ENCODE measurements at places on chromosomes 4 and X.

GRCh38 chr4:87884976-87885549 lies 52.3 kb downstream of the MEPE start:
- DNase-seq, result no peak

- DNase-seq, result peak; percentile 18
Measured at GRCh38 chr4:144594471-144594986, 51.4 kb upstream of the HHIP start.

DNA sequence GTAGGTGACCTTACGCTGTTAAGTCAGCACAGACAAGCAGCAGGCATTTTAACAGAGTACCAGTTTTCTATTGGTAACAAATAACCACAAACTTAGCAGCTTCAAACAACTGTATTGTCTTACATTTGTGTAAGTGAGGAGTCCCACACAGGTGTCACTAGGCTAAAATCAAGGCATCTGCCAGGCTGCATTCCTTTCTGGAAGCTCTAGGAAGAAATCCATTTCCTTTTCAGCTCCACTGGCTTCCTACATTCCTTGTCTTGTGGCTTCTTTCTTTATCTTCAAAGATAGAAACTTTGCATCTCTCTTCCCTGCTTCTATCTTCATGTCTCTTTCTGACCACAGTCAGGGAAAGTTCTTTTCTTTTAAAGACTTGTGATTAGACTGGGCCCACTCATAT lies 139.9 kb downstream of the TMEM144 start:
- no peak for DNase-seq

- DNase-seq, result no peak
Measured at GRCh38 chr4:169420291-169420690, 149.5 kb upstream of the SH3RF1 start.

DNA sequence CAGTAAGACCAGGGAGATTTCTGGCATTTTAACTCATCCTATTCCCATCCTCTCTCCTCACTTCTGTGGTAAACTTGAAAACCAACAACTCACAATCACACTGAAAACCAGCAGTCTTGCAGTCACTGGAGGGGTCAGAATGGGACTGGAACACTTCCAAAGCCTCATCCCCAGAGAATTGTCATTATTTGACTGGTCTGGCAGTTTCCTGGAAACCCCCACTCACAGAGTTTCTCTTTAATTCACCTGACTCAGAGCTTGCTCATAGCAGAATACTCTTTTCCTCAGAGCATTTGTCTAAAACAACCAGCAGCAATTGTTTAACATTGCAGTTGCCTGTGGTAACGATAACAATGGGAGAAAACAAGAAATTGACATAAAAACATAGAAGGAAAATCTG lies 7.3 kb upstream of the RAB9B start:
- DNase-seq, result no peak

DNA sequence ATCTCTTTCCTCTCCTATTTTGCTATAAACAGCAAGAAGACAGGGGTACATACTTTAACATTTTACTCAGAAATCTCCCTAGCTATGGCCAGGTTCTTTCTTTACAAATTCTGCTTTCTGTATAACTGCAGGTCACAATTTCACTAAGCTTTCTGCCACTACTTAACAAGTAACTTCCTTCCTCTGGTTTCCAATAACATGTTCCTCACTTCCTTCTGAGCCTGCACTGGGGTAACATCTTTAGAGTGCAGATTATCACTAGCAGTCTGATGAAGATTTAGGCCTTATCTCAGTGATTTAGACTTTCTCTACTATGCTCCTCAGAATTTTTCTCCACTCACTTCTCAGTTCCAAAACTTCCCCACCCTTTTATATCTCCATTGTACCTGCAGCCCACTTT lies 1930.5 kb upstream of the AGA start:
- DNase-seq, result no peak

GRCh38 chr4:1351854-1352566 lies 5.0 kb downstream of the UVSSA start:
- DNase-seq, result peak; percentile 65

DNA sequence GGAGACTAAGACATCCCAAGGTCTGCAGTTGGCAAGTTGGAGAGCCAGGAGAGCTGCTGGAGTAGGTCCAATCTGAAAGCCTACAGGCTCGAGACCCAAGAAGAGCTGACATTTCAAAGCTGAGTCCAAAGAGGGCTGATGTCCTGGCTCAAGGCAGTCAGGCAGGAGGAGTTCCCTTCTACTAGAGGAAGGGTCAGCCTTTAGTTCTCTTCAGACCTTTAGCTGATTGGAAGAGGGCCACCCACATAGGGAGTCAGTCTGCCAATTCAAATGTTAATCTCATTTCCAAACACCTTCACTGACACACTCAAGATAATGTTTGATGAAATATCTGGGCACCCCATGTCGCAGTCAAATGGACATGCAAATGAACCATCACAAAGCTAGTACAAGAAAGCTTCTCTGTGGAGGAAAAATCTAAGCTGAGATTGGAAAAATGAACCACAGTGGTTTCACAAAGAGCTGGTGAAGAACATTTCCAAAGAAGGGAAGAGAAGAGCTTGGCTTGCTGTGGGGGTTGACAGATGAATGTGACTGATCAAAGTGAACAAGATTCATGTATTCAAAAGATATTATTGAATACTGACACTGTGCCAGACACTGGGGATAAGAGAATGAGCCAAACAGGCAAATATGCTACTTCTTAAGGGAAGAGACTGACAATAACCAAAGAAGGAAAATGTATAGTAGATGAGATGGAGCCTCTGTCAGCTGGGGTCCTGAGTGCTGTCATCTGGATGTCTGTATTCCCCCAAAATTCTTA lies 61.2 kb downstream of the STK32B start:
- no peak for DNase-seq

DNA sequence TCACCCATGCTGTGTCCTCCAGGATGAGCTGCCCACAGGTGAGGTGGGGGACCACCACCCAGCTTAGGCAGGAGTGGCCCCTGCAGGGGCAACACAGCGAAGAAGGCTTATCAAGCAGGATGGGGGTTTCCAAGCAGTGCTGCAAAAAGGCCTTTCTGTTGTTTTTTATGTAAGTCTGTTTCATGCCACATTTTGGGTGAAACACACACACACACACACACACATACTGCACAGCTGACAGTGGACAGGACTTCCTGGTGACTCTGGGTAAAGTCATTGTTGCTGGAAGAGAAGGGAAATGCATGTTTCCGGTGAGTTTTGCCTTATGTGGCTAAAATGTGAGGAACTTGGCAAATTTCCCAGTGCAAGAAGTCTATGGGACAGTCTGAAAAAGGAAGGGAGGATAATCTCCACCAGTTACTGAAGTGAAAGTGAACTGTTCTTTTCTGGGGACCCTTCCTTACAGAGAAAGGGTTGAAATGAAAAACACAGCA lies 119.2 kb downstream of the IRF2 start:
- DNase-seq, result peak; percentile 86

GRCh38 chr4:36709991-36710390 lies 428.6 kb downstream of the DTHD1 start:
- no peak for DNase-seq

DNA sequence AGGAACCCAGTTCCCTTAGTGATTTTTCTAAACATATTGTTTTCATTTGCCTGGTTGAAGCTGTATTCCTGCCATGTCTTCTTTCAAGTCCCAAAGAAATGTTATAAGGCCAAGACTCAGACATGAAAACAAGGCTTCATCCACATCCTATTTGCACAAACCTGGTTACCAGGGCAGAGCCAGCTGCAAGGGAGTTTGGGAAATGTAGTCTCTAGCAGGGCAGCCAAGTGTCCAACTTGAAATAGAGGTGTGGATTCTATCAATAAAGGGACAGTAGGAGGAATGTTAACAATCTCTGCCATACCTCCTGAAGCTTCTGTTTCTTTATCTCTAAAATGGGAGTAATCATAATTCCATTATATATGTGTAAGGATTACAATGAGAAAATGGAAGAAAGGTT lies 56.6 kb downstream of the INTS12 start:
- no peak for DNase-seq

GRCh38 chr4:154869301-154869700 lies 88.2 kb downstream of the RBM46 start:
- no peak for DNase-seq

GRCh38 chr4:31005037-31005436 lies 284.9 kb downstream of the PCDH7 start:
- DNase-seq, result no peak

GRCh38 chr4:72945719-72946336 lies 123.7 kb downstream of the COX18 start:
- no peak for DNase-seq

DNA sequence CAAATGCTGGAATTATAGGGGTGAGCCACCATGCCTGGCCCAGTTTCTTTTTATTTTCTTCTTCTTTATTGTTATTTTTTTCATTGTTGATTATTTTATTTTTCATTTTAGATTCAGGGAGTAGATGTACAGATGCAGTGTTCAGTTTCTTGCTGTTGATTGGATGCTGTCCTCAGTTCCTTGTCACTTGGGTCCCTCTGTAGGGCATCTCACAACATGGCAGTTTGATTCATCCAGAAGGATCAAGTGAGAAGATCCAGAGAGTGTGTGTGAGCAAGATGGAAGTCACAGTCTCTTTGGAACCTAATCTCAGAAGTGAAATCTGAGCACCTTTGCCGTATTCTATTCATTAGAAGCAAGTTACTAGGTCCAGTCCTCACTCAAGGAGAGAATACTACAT lies 20.9 kb downstream of the HMGB3 start:
- no peak for DNase-seq

GRCh38 chrX:133972916-133973315 lies 12.5 kb downstream of the GPC3 start:
- no peak for DNase-seq

- DNase-seq, result no peak
Measured at GRCh38 chrX:88660836-88661235, 86.2 kb upstream of the CPXCR1 start.

DNA sequence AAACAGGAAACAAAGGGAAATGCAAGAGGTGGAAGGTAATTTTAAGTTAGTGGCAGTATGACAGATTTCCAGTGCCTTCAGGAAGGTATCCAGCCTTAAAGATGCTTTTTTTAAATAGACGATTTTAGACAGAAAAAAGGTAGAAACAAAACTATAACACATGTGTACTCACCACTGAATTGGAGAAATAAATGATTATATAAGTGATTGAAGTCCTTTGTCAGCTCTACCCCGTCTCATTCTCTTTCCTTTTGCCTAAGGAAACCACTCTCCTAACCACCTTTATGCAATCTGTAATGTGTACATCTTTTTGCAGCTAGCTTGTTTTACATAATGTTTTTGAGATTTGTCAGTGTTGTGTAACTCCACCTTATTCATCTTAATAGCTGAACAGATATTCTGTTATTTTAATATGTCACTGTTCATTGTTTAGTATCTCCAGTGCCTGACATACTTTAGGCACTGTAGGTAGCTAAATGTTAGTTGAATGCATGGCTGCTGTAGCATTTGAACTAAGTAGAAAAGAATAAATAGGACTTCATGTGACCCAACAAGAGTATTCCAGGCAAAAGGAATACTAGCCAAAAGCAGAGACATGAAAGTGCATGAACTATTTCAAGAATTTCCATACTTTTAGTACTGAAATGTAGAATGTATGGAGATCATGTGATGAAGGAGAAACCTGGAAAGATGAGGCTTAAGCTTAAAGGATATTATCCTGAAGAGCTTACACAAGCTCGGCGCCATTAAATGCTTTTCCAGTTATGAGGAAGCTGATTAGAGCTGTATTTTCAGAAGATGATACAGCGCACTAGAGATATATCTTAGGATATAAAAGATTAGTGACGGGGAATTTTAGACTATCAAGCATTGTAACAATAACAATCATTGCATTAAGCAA lies 865 bp downstream of the FAM200B start:
- DNase-seq, result peak; percentile 50

DNA sequence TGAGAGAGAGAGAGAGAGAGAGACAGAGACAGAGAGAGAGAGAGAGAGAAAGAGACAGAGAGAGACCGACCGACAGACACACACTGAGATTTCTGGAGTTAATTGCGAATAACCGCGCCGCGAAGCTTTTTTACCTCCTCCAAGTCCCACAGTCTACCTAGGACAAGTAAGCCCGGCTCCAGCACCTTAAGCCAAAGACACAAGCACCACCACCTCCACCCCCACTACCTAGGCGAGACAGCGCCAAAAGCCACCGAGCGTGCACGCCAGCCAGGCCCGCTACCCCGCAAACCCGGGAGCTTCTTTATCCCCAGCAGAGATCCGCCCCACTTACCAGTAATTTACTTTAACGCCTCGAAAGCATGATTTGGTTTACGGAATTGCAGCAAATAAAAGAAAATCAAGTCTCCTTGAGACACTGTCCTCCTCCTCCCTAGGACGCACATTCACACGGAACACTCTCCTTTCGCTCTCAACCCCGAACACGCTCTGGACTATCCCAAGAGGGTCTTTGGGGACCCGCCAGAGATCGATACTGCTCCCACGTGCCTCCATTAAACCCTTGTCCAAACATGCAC lies 649.6 kb upstream of the DIPK2B start:
- DNase-seq, result peak; percentile 26

DNA sequence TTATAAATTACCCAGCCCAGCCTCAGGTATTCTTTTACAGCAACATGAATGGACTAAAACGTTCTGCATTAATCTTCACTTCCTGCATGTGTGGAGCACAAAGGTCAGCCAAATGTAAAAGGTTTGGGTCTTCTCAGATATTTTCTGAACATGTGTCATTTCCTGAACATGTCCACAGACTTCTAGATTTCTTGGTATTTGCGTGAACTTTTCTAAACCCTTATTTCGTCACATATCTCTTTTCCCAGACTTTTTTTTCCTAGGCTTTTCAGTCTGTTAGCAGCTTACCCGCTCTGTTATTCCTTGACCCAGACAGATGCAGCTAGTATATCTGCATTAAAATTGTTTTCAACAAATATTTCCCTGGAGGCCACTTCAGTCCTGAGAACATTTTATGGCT lies 57.3 kb upstream of the USP51 start:
- DNase-seq, result peak; percentile 50

GRCh38 chr4:54971474-54971950 lies 153.9 kb downstream of the KDR start:
- peak; percentile 55 for DNase-seq

DNA sequence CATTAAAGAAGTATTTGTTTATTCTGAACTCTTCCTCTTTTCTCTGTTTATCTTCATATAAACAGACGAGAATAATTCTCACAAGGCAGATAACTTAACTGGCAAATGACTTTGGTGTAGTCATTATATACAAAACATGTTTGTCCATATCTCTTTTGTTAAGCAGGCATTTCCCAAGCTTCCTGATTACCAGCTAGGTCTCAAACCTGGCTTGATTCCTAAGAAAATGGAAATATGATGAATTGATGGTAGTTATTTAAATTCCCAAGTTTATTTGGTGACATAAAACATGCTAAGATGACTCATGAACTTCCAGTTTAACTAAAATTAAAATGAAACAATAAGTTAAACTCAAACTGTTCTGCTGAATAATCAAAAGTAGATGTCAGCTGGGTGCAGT lies 96.8 kb downstream of the ARSJ start:
- peak; percentile 27 for DNase-seq

All from iris pigment epithelial cell (primary cell).